ENCODE measurements at places on chromosomes 12 and 14. TPM values are rescaled to one million over a fixed set of nuclear protein-coding genes. Genes with fewer than 3 reads are reported as not detected.

DNA sequence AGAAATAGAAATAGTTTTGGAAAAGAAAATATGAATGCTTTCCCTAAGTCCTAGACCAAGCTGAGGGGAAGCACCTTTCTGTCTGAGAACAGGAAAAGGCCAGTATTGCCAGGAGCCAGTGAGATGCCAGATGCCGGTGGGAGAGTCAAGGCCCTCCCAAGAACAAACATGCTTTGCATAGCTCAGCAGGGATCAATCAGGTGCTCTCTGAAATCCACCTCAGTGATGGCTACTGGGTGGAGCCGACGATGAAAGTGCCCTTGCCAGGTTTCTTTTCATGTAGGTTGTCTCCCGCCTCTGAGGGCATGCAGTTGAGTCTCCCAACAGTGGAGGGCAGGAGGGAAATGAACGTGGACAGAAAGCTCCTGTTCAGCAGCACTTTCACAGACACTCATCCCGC lies 28.3 kb downstream of the DEGS2 start:
- no peak overlapping the region for H3K4me3 ChIP-seq
- H3K27me3 ChIP-seq: no peaks in the 10 kb centered on the region
- no peak for DNase-seq
- no peak overlapping the region for H3K27ac ChIP-seq
- no peaks in the 10 kb centered on the region for H3K4me1 ChIP-seq
- peaks cover 96% of the 10 kb centered on the region for H3K36me3 ChIP-seq

GRCh38 chr14:89374908-89375307 lies 42.1 kb downstream of the FOXN3 start:
- no peak overlapping the region for H3K4me3 ChIP-seq
- H3K4me1 ChIP-seq: peaks cover 22% of the 10 kb centered on the region
- H3K27ac ChIP-seq: no peak overlapping the region
- DNase-seq: no peak
- no peaks in the 10 kb centered on the region for H3K36me3 ChIP-seq

DNA sequence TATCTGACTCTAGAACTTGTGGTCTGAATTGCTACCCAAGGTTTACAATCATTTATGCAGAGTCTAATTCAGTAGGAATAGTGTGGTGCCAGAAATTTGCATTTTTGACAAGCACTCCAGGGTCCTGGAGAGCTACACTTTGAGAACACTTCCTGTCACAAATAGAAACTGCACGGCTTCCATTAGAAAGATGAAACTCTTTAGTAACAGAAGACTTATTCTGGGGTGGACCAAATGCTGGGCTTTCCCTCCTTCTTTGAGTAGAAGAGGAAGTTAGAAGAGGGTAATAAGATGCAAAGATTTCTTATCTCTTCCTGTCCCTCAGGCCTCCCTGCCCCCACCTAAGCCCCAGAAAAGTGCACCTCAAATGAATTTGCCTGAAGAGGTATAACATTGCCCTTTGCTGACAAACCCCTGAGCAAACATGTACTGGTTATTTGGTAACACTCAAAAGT lies 28.4 kb downstream of the DGLUCY start:
- no peaks in the 10 kb centered on the region for H3K27me3 ChIP-seq
- peak overlapping the region; percentile 39 for H3K27ac ChIP-seq
- peaks cover 30% of the 10 kb centered on the region for H3K36me3 ChIP-seq
- peaks cover 32% of the 10 kb centered on the region for H3K4me1 ChIP-seq

- H3K4me3 ChIP-seq: peak overlapping the region; percentile 52
- H3K27ac ChIP-seq: no peak overlapping the region
- no peaks in the 10 kb centered on the region for H3K36me3 ChIP-seq
Measured at GRCh38 chr12:93167841-93168492, 209.8 kb upstream of the NUDT4 start.

- no peaks in the 10 kb centered on the region for H3K27me3 ChIP-seq
- H3K4me3 ChIP-seq: no peak overlapping the region
- H3K27ac ChIP-seq: no peak overlapping the region
- no peaks in the 10 kb centered on the region for H3K36me3 ChIP-seq
Measured at GRCh38 chr12:14373217-14373616, 7.7 kb downstream of the ATF7IP start.

DNA sequence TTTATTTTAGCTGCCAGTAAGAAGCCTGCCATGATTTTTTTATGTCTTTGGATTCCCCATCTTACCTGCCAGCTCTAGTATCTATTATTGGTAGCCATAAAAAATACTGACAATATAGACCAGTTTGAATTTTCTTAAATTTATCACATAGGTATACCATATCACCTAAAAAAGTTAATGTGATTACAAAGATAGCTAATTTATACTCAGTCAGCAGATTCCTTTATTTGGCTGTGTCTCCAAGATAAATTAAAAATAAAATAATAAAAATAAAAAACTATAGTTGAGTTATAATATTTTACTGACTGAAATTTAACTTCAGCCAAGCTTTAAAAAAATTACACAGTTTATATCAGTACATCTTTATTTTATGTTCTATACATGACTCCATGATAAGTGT lies 128.3 kb downstream of the GPHN start:
- no peaks in the 10 kb centered on the region for H3K4me1 ChIP-seq
- H3K27me3 ChIP-seq: no peaks in the 10 kb centered on the region
- no peak overlapping the region for H3K27ac ChIP-seq

GRCh38 chr12:92619730-92620684 lies 82.8 kb upstream of the PLEKHG7 start:
- no peaks in the 10 kb centered on the region for H3K27me3 ChIP-seq
- H3K27ac ChIP-seq: peak overlapping the region; percentile 8
- peaks cover 9% of the 10 kb centered on the region for H3K4me1 ChIP-seq
- no peak for DNase-seq
- no peak overlapping the region for H3K4me3 ChIP-seq
- no peaks in the 10 kb centered on the region for H3K36me3 ChIP-seq

- no peaks in the 10 kb centered on the region for H3K36me3 ChIP-seq
- no peak overlapping the region for H3K4me3 ChIP-seq
- H3K27ac ChIP-seq: no peak overlapping the region
- no peak for DNase-seq
Measured at GRCh38 chr12:64663015-64663414, 52.7 kb downstream of the RASSF3 start.

DNA sequence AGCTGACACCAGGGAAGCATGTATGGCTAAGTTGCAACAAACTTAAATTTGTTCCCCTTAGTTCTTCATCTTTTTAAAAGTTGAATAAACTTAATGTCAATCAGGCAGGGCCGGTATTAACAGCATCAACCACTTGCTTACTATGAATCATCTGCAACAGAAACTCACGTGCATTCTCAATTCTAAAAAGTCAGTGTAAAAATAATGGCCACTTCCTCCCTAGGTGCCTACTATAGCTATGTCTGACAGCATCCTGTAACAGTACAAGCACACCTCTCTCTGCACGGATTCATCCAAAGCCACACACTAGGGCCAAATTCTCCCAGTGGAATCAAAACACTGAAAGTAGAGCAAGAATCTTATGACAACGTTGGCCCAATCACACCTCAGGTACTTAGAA lies 48.6 kb downstream of the PPP1R36 start:
- peaks cover 7% of the 10 kb centered on the region for H3K27me3 ChIP-seq
- no peak overlapping the region for H3K27ac ChIP-seq
- H3K4me3 ChIP-seq: no peak overlapping the region
- H3K4me1 ChIP-seq: no peaks in the 10 kb centered on the region
- no peak for DNase-seq

Gene RIPK3
- total RNA-seq: 27.9 TPM

DNA sequence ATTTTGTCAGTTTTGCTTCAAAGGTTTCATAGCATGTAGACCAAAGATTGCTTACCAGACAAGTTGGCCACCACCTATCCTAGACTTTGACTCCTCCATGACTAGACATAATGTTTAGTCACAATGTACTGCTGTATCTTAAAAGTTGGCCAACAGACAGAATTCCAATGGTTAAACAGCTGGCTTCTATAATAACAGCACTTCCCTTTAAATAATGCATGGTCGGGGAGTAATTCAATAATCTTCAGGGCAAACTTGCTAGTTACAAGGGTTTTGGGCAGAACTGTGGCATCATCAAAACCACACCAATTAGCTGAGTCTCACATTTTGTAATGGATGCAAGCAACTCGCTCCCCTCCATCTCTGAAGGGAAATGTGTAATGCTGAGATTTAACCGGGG lies 56.9 kb downstream of the IGF1 start:
- no peak for DNase-seq
- no peaks in the 10 kb centered on the region for H3K27me3 ChIP-seq
- H3K4me1 ChIP-seq: peaks cover 5% of the 10 kb centered on the region
- no peak overlapping the region for H3K4me3 ChIP-seq
- no peak overlapping the region for H3K27ac ChIP-seq

- H3K4me1 ChIP-seq: no peaks in the 10 kb centered on the region
- H3K27me3 ChIP-seq: no peaks in the 10 kb centered on the region
- H3K36me3 ChIP-seq: no peaks in the 10 kb centered on the region
Measured at GRCh38 chr12:21543151-21543550, 17.1 kb downstream of the SPX start.

- DNase-seq: no peak
- H3K27me3 ChIP-seq: peaks cover 7% of the 10 kb centered on the region
- H3K36me3 ChIP-seq: no peaks in the 10 kb centered on the region
Measured at GRCh38 chr12:127383281-127383680, 883.7 kb upstream of the TMEM132C start.

Gene BATF
- total RNA-seq: 6.7 TPM

GRCh38 chr12:1069846-1070245 lies 78.8 kb downstream of the ERC1 start:
- no peaks in the 10 kb centered on the region for H3K36me3 ChIP-seq
- H3K27ac ChIP-seq: no peak overlapping the region
- H3K27me3 ChIP-seq: no peaks in the 10 kb centered on the region

Gene EPYC
- not detected for total RNA-seq

DNA sequence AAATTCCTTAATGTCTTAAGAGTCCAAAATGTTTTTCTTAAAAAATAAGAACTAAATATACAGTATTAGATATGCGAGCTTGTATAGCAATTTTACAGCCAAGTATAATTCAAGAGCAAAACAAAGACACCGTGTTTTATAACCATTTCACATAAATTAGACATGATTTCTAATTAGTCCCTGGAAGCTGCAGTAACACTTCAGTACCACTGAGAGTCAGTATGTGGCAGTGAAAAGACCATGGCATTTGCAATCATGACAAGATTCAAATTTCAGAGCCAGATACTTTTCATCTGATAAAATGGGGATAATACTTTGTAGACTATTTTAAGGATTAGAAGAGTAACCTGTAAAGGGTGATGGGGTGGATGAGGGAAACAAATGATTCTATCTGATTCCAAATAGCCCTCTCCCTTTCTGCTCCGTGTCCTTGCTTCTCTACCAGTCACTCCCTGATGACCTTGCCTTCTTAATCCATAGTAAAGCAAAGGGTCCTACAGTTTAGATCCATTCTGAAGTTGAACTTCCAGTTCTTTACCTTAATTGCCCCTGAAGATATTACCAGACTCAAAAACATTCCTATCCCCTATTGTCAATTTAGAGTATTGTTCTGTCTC lies 145.4 kb upstream of the ABCD2 start:
- no peaks in the 10 kb centered on the region for H3K4me1 ChIP-seq
- DNase-seq: no peak
- no peaks in the 10 kb centered on the region for H3K27me3 ChIP-seq
- peaks cover 6% of the 10 kb centered on the region for H3K36me3 ChIP-seq
- H3K27ac ChIP-seq: no peak overlapping the region
- H3K4me3 ChIP-seq: no peak overlapping the region

Gene P2RX2
- total RNA-seq: 0.56 TPM

Gene TRHDE
- total RNA-seq: 12.5 TPM

Gene CLEC2A
- not detected for total RNA-seq

Gene KRT83
- total RNA-seq: not detected

DNA sequence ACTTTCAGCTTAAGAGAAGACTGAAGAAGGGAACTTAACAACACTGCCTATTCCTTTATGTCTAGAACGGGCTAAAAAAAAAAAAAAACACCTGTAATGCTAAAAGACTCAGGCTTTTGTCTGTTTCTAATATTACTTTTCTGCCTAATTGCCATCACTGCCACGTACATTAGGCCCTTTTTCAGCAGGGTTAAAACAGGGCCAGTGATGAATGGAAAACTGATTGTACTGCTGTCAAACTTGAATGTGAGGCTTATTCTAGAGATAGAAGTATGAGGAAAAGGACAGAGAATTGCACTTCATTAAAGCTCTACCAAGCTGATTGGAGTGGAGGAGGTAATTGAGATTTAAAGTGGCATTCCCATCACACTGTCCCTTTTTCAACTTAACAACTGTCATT lies 535.8 kb downstream of the PRKD1 start:
- H3K36me3 ChIP-seq: no peaks in the 10 kb centered on the region
- H3K27ac ChIP-seq: no peak overlapping the region
- no peak overlapping the region for H3K4me3 ChIP-seq
- H3K27me3 ChIP-seq: no peaks in the 10 kb centered on the region

DNA sequence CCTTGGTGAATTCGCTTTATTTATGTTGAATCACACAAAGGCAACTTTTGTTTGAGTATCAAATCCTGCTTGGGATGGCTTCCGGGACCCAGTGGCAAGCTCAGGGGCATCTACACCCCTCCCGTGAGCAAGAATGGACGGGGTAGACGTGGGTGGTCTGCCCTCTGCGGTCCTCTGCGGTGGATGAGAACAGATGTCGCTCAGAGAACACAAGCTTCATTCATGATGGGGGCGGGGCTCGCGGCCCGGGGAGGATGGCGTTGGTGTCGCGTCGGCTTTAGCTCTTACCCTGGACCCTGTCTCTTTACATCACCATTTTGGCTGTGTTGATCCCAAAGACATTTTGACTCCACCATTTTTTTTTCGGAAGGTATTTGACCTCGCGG lies 158.5 kb upstream of the RTL1 start:
- H3K4me3 ChIP-seq: no peak overlapping the region
- H3K36me3 ChIP-seq: no peaks in the 10 kb centered on the region
- no peaks in the 10 kb centered on the region for H3K4me1 ChIP-seq
- H3K27me3 ChIP-seq: peaks cover 3% of the 10 kb centered on the region

Gene RGS6
- 2.5 TPM for total RNA-seq

DNA sequence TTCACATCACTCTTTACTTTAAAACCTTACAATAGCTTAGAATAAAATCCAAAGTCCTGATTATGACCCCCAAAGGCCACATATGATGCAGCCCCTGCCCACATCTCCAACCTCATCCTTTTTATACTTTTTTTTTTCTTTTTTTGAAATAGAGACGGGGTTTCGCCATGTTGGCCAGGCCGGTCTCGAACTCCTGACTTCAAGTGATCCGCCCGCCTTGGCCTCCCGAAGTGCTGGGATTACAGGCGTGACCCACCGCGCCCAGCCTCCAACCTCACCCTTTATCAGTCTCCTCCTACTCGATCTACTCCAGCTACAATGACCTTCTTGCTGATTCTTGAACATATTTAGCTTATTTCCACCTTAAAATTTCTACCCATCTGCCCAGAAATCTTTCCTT lies 1.2 kb upstream of the MAPKAPK5 start:
- no peak for DNase-seq
- H3K27me3 ChIP-seq: no peaks in the 10 kb centered on the region
- peaks cover 12% of the 10 kb centered on the region for H3K36me3 ChIP-seq
- peak overlapping the region; percentile 96 for H3K4me3 ChIP-seq

GRCh38 chr14:74704656-74705055 lies 8.2 kb downstream of the AREL1 start:
- DNase-seq: no peak
- H3K27me3 ChIP-seq: no peaks in the 10 kb centered on the region
- no peak overlapping the region for H3K27ac ChIP-seq
- H3K4me3 ChIP-seq: no peak overlapping the region
- H3K4me1 ChIP-seq: peaks cover 25% of the 10 kb centered on the region
